ENCODE measurements at places on chromosomes 7 and 10.

DNA sequence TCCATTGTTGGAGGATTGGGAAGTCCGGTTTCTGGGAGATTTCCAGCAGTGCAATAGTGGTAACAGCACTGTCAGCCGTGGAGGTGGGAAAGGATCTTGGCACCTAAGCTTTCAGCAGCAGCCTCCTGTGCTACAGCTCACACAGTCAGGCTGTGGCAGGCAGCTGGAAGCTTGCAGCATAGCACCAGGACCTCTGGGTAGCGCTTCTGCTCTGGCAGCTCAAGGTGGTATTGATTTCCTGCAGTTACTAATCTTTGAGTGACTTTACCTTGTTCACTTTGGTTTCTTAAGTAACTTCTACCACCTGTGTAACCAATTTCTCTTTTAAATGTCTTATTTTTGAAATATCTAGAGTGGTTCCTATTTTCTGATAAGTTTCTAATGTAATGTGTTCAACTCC lies 130.5 kb downstream of the LHFPL3 start:
- DNase-seq, result no peak

- DNase-seq, result no peak
These were observed 88.0 kb downstream of the KBTBD2 start for GRCh38 chr7:32803406-32804141.

DNA sequence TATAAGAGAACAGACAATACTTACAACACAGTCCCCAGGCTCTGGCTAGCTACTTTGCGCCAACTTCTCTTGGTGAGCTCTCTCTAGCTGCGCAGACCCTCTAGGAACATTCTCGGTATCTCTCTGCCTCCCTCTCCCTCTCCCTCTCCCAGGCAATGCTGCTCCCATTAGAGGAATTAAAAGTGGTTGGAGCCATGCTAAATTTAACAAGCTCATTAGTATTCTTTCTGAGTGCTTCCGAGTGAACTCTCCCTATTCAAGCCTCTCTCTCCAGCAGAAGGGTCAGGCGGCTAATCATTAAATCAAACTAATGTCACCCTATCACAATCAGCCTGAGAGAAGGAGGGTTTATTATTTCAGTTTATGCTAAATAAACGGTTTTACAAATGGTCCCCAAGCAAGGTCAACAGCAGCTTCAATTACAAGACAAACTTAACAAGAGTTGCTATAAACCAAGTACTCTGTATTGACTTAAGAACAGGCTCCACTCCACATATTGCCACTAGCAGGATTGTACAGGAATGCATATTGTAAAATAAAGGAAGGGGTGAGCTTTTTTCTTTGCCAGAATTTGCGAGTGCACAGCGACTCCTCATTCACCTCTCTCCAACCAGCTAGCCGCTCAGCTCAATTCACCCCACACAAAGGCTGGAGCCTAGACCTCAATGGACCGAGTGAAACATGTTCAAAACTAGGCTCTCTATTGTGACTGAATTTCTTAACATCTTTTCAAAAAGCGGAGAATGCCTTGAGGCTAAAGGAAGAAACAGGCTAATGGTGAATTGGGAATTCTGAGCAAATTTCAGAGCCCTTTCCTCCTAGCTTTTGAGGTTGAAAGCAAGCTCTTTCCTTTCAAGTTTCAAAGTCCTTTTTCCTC lies 84.4 kb downstream of the GLI3 start:
- DNase-seq, result no peak

DNA sequence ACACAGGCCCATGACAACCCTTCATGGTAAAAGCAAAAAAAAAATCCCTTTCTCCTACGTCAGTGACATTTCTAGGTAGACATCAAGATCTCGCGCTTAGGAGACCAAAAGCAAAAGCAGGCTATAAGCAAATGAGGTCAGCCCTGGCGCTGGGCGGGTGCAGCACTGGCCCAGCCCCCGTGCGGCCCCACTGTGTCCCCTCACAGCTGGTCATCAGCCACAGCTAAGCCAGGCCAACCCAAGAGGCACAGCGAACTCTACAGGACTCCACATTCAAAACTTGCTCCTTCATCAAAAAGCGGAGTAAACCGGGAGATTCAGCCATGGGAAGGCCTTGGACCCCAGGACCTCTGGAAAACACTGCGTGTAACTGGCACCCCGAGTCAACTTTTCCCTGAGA lies 113.7 kb downstream of the PTPRN2 start:
- no peak for DNase-seq

- DNase-seq, result no peak
These were observed 1148.5 kb upstream of the CELF2 start for GRCh38 chr10:9869205-9869604.

DNA sequence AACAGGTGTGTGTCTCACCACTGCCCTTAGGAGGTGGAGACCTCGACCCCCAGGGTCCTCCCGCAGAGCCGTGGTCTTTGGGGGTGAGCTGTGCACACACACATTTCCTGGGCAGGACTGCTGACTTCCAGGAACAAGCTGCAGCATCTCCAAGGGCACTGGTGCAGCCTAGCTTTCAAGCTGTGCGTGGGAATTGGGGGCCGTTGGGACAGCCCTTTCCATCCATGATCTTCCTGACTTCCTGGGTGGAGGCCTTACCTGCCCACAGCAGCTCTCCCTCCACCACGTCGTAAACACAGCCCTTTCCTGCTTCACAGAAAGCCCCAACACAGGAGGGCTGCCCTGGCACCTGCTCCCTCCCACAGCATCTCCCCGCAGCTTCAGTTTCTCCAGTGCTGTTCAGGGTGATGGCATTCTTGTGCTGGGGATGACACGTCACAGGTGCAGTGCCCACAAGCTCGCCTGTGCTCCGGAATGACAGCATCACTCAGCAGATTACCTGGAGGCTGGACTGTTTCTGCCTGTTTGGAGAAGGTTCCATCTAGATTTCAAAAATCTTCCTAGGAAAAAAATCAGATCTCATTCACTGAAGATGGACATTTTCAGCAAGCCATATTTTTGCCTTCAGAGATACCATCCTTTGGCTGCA lies 208.0 kb upstream of the PPP2R2D start:
- DNase-seq, result no peak

DNA sequence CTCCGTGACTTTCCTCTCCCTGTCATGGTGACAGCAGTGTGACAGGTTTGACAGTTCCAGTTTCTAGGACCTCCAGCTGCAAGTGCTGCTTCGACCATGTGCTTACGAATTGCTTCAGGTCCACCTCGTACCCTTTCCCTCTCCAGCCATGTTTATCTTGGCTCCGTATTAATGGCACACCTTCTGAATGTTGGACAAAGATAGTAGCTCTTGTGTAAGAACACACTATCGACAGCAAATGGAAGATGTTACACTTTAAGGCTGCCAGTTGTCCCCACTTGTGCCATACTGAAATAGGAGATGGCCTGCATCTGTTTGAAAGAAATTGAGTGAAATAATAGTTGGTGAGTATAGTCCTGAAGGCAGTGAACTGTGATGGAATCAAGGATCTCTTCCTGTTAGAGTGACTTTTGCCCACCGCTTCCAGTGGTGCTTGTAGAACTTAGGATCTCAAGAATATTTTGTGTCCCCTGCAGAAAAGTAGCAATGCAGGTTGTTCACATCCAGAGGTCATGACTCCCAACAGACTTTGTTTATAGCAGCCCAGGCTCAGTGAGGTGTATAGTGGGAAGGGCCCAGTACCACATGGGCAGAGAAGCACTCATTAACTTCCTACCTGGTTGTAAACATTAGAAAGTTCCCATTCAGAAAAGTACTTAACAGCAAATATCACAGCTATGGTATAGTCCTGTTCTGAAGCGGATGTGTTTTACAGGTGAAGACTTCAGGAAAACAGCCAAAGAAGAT lies 629.7 kb upstream of the GALNT17 start:
- no peak for DNase-seq

- no peak for DNase-seq
These were observed 812.9 kb downstream of the REEP3 start for GRCh38 chr10:64334084-64334483.

DNA sequence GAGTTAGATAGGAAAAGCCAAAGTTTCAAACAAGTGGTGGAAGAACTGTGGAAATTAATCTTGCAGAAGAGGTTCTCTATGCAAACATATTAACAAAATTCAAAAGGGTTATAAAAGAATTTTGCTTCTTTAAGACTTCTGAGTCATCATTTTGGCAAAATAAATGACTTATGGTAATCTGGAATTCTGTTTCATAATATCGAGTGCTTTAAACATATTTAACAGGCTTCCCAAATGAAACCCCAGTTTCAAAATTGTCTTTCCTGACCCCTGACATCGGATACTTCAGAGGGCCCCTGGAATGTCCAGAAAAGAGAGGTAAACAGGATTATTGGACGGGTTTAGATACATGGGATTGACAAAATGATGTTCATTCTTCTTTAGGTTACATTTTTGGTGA lies 444.6 kb downstream of the HTR7 start:
- DNase-seq, result no peak

- no peak for DNase-seq
These were observed 31.8 kb downstream of the CNNM2 start for GRCh38 chr10:102949916-102950315.

DNA sequence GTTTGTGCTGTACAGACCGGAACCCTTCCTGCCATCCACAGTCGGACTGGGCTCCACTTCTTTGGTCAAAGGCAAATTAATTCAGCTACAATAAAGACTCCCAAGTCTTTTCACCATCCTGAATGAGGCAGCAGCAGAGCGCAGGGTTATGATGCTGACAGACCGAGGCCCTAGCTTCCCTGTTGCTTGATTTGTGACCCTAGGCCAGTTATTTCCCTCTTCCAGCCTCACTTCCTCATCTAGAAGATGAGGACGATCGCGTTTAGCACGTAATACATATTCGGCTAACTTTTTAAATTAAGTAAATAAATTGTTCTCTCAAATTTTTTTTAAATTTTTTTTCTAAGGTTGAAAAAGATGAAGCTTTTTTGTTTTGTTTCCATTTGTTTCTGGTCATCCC lies 18.1 kb downstream of the ADRB1 start:
- DNase-seq, result no peak

DNA sequence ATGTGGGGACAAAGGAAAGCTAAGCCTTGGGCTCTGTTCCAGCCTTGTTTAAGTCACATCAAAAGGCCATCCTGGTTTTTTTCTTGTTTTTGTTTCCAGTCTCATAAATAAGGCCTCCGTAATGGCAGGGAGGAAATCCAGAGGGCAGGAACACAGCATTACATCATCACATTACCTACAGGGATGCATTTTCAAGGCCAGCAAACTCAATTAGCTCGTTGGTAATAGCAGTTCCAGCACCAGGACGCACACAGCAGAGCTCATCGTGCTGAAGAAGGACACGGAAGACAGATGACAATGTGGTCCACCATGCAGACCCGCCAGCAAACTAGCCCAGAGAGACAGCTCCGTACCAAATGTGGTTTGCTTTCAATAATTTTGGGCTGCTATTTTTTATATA lies 1209.2 kb downstream of the TYW1 start:
- DNase-seq, result no peak

- DNase-seq, result no peak
These were observed 25.1 kb downstream of the SNX8 start for GRCh38 chr7:2289111-2289586.

GRCh38 chr7:45217358-45217757 lies 59.8 kb downstream of the RAMP3 start:
- DNase-seq, result no peak

DNA sequence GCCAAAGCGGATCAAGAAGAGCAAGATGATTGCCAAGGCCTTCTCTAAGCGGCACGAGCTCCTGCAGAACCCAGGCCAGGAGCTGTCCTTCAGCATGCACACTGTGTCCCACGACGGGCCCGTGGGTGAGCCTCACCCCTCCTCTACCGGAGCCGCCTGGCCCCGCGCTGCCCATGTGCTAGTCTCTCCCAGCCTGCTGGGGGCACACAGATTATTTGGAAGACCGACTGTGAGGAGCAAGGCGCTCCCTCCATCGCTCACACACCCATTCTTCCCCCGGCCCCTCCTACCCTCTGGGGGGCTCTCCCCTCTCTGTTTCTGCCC lies 13.9 kb upstream of the AHCYL2 start:
- DNase-seq, result no peak

DNA sequence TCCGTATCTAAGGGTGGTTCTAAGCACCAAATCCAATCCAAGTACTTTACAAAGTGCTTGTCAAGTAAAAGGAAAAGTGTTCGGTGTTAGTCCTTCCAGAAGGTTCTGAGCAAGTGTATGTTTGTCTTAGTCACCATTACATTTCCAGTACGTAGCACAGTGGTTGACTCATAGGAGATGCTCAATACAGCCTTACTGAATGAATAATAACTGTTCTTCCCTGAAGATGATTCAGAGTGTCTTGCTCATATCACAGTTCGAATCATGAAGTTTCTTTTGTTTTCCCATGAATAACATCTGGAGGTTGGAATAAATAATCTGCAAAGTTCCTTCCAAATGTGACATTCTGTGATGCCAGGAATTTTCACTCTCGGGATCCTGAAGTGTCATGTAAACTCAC lies 53.4 kb downstream of the WNT2 start:
- DNase-seq, result no peak

DNA sequence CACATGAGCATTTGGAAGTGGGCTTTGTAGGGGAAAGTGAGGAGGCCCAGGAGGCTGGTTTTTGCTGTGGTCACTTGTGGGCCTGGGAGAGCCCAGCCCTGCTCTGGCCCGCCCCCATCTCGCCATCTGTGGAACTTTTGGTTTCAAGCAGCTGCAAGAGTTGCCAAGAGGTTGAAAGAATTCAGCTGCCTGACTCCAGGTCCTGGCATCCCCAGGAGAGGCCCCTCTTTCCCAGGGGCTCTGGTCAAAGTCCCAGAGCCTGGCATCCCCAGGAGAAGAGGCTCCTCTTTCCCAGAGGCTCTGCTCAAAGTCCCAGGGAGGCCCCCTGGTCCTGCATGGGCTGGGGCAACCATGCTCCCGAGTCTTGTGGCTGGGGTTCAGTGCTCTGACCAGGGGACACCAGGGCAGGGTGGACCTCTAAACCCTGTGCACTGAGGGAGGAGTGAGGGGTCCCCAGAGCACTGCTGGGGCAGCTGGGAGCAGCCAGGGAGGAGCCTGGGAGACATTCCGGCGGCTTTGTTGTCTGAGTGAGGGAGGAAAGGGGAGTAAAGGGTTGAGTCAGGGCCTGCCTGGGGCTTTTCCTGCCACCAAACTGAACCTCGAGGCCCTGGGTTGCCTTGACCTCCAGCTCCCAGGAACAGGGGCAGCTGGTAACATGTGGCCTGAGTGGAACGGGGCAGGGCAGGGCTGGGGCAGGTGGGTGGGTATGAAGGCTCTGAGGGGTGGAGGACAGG lies 27.7 kb upstream of the CSGALNACT2 start:
- DNase-seq, result no peak

DNA sequence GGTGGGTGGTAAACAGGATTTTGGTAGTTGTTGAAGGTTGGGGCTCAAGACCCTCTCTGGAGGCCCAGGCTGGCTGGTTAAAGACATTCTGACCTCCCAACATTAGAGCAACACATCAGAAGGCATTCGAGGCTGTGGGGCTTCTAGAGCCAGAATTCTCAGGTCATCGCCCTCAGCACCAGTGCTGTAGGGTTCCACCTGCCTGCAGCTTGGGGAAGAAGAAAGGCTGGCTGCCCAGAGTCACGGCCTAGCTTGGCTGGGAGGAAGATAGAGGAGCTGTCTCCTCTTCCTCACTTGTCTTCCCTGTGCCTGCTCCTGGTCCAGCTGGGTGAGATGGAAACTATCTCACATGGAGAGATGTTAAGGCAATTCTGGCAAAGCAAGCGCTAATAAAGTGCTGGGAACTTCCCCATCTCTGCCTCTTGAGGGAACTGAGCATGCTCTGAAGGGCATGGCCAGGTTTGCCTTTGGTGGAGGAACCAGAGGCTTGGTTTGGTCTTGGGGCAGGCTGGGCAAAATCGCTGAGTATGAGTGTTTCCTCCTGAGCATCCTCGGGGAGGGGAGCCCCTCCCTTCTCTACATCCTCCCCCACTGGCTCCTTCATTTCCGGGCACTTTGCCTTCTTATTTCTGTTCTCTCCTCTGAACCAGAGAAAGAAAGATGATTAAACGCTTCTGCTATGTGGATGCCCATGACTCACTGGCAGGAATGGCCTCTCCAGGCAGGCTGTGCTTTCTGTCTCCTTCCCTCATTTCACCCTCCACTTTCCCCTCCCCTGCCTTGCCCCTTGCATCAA lies 509.0 kb upstream of the PODXL start:
- DNase-seq, result no peak

All from activated T-helper 9 cell treated with anti-CD3 and anti-CD28 coated beads, Interleukin-2, amount 50 U/mL, for 16 hours (primary cell).